ENCODE measurements at places on chromosomes 16 and 17.
A peak's percentile ranks its signal among the peaks of the same experiment; 100 is the strongest.

- no peak for DNase-seq
Measured at GRCh38 chr17:18163547-18163946, 20.1 kb upstream of the ALKBH5 start.

GRCh38 chr17:13598353-13599167 lies 3.2 kb downstream of the HS3ST3A1 start:
- no peak for DNase-seq

GRCh38 chr16:3908951-3909437 lies 28.5 kb upstream of the CREBBP start:
- no peak for DNase-seq

GRCh38 chr16:57013902-57014301 lies 24.5 kb downstream of the NLRC5 start:
- no peak for DNase-seq

DNA sequence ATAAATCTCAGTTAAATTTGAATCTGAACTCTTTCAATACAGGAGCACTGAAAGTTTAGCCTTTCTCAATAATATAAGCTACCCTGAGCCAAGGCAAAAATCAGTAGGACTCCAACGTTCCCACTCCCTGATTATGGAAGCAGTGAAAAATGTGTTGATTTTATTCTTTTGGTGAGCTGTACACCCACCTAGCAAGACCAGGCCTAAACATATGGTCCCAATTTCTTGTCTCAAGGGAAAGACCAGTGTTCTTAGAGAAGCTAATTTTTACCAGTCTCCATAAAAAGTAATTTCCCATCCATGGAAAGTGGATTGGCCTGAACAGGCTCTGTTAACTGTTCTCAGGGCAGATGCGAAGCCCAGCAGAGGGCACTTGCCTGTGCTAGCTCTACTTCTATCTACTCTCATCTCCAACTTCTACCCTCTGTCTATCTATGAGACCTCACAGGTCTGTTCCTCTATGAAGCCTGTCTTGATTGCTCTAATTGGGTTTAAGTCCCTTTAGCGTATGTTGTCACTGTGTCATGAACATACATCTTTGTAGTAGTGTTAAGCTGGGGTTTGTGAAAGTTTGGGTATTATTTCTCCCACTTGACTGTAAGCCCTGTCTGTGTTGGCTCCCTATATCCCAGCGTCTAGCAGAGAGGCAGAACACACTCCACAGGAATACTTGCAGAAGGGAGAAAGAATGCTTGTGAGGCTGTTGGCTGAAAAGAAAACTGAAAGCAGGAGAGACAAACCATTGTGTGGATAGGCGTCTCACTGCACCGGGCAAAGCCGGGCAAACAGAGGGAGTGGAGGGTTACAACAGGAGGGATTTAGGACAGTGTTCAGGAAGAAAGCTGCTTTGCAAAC lies 167.1 kb upstream of the MAF start:
- DNase-seq, result peak; percentile 24

DNA sequence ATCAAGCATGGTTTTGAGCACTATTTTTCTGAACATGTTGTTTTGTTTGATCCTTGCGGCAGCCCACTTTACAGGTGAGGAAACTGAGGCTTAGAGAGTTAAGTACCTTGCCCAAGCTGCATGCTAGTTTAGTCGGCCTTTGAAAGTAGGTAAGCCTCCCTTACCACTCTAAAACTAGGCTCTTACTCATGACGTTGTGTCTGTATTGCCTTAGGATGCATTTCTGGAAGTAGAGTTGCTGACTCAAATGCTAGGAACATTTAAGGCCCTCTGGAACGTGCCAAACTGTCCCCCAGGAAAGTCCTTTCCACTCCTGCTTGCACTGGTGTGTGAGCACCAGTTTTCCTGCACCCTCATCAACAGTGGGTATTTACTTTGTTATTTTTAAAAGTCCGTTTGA lies 76.6 kb downstream of the ZFHX3 start:
- no peak for DNase-seq

DNA sequence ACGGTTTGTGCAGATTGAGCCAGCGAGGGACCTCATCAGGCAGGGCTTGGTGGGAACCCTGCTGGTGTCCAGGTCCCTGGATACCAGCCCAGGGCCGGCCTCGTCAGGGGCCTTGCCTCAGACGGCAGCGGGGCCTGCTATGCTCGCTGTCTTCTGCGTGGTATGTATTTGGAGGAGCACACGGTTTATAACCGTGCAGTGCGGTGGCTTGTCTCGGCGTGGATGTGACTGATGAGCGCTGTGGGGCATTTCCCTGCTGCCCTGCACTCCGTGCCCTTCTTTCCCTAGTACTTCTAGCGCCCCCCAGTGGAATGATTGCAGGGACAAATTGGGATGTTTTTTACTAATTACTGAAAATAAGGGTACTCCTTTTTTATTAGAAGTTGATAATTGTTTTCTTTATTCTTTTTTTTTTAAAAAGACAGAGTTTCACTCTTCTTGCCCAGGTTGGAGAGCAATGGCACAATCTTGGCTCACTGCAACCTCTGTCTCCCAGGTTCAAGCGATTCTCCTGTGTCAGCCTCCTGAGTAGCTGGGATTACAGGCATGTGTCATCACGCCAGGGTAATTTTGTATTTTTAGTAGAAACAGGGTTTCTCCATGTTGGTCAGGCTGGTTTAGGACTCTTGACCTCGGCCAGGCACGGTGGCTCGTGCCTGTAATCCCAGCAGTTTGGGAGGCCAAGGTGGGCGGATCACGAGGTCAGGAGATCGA lies 15.3 kb downstream of the TBCD start:
- peak; percentile 56 for DNase-seq

DNA sequence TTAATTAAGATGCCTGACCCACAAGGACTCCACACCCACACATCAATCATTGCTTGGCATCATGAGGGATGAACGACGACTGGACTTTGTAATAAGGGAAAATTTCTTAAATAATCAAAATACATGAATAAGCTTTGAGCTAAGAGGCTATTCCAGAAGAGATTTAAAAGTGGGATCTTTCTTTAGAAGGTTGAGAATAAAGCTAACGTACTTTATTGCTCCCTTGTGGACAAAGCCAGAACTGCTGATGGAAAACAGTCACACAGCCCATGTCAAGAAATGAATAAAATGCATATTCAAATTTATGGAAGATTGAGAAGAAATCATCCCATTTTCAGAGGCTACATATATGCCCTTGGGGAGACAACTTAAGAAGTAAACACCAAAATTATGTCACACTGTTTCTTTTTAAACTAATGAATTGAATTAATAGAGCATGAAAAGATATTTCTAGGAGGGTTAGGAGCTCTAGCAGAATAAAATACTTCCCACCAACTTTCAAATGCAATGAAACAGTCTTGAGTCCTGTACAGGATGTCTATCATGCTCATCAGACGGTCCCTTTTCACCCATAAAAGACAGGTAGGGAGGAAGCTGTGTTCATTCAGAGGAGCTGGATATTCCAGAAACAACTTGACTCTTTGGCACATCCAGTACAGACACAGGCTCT lies 60.2 kb upstream of the PHOSPHO1 start:
- peak; percentile 41 for DNase-seq

DNA sequence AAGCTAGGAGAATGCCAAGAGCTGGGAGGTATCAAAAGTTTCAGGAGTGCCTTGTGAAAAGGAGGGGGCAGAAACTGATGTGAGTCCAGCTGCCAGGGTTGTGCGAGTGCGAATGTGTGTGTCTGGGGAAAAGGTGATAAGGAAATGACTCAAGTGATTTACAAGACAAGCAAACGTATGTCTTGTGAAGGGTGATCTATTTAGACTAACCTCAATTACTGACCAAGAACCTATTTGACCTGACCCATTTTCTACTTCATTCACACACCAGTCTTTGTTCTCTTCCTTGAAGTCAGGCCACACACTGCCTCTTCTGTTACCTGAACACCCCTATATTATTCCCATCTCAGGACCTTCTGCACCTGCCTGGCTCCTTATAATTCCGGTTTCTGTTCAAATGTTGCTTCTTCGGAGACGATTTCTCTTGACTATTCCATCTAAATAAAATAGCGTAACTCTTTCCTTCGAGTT lies 1.0 kb downstream of the GDE1 start:
- DNase-seq, result peak; percentile 57

- no peak for DNase-seq
Measured at GRCh38 chr16:82784573-82784968, 157.8 kb downstream of the CDH13 start.
